Stimulated activated CD8-positive, alpha-beta memory T cell treated with anti-CD3 and anti-CD28 coated beads, Interleukin-4, amount 100 ng/mL, for 24 hours (primary cell): ENCODE measurements at places on chromosomes 7 and 10.

- DNase-seq, result no peak
Observed at GRCh38 chr7:46494028-46494427, 573.0 kb upstream of the IGFBP3 start.

DNA sequence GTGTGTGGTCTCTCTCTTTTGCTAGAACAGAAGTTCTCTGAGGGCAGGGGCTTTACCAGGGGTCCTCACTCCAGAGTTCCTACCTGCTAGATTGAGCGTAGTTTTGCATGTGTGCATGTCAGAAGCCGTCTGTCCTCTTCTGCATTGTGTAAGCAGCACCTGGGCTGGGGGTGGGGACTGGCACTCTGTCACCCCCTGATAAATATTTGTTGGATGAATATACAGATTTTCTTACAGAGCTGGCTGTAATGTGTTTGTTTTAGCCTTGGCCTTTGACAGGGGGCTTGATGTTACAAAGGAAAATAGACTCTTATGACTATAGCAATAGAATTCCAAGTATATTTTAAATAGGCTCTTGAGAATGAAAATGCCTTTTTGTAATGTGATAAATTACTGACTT lies 46.6 kb downstream of the WDR37 start:
- DNase-seq, result no peak

DNA sequence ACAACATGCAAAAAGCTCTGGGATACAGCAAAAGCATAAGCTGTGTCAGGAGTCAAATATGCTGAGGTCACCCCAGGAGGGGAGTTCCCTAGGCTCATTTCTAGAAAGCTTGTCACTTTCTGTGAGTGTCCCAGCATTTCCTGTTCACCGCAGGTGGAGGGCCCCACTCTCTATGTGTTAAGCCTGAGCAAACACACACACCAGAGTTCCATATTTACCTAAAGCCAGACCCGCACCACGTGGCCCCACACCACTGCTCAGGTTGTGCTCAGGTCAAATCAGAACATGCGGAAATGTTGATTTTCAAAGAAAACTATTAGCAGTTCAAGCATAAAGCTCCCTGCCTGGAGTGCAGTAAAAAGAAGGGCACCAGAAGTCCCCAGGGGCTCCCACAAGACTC lies 259.6 kb upstream of the PPP2R2D start:
- no peak for DNase-seq

GRCh38 chr10:79079490-79080355 lies 11.0 kb downstream of the ZMIZ1 start:
- no peak for DNase-seq

DNA sequence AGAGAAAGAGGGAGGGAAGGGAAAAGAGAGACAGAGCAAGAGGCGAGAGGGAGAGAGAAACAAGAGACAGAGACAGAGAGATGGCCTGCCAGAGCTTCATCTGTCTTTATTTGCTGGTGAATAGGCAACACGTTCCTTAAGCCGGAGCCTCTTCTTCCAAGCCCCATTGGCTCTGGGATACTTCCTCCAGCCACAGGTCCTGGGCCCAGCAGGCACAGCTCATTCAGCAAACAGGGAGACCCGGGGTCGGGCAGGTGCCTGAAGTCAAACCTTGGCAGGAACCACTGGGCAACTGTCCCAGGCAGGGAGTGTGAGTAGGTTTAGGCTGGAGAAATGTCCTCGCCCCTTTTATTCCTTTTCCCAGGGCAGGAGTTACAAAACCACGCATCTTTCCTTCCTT lies 68.2 kb downstream of the MYL10 start:
- DNase-seq, result no peak

DNA sequence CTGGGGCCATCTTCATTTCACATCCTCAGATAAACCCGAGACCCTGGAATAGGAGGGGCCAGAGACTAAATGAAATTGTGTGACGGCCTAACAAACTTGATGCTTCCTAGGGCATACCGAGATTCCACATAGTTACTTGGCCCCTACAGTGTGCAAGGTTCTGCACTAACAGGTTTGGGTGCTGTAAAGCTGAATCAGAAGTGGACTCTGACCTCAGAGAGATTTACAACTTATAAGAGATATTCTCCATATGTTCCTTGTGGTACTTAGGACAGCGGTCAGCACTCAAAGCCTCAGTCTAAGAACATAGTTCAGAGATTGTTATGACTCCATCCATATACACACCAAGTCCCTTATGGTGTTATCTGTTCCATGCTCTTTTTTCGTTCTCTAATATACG lies 55.1 kb upstream of the FHIP2A start:
- no peak for DNase-seq
